Anterior cingulate cortex (tissue), 58 donors: ENCODE measurements at places on chromosomes 13 and 19.
A peak's percentile ranks its signal among the peaks of the same experiment; 100 is the strongest.

GRCh38 chr19:32324631-32325285, 20.7 kb upstream of the ZNF507 start:
- no peak for DNase-seq

DNA sequence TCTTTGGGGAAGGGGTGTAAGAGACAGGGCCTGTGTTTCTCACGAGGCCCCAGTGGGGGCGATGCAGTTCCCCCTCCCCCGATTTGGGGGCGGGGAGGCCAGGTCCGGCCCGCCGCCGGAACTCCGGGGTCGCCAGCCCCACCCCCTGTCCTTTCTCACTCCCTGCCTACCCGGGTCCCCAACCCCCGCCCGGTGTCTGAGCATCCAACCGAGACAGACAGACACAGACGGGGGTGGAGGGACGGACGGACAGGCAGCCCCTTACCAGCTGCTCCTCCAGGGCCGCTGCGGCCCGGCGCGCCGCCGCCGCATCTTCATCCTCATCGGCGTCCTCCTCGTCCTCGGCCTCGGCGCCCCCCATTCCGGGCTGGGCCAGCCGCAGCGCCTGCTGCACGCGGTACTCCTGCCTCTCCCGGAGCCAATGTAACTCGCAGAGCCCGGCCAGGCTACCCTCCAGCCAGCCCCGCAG, 397 bp downstream of the DACT3 start:
- no peak for DNase-seq

DNA sequence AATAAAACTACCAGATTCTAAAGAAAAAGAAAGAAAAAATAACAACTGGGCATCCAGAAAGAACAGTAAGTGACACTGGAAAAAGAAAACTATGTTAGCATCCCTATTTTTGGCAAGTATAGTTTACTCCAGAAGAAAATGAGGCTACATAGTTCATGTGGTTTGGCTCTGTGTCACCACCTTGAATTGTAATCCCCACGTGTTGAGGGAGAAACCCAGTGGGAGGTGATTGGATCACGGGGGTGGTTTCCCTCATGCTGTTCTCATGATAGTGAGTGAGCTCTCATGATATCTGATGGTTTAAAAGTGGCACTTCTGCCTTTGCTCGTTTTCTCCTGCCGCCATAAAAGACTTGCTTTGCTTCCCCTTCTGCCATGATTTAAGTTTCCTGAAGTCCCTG, 76.9 kb downstream of the ITGBL1 start:
- no peak for DNase-seq

GRCh38 chr13:48265217-48265815, 32.3 kb downstream of the ITM2B start:
- DNase-seq = no peak

- DNase-seq = no peak
Observed at GRCh38 chr13:73625562-73626339, 508.5 kb downstream of the KLF12 start.

- DNase-seq = no peak
Observed at GRCh38 chr13:112071723-112072533, 5.0 kb downstream of the SOX1 start.

GRCh38 chr13:99959540-99960230, 11.9 kb downstream of the ZIC5 start:
- peak; percentile 69 for DNase-seq

DNA sequence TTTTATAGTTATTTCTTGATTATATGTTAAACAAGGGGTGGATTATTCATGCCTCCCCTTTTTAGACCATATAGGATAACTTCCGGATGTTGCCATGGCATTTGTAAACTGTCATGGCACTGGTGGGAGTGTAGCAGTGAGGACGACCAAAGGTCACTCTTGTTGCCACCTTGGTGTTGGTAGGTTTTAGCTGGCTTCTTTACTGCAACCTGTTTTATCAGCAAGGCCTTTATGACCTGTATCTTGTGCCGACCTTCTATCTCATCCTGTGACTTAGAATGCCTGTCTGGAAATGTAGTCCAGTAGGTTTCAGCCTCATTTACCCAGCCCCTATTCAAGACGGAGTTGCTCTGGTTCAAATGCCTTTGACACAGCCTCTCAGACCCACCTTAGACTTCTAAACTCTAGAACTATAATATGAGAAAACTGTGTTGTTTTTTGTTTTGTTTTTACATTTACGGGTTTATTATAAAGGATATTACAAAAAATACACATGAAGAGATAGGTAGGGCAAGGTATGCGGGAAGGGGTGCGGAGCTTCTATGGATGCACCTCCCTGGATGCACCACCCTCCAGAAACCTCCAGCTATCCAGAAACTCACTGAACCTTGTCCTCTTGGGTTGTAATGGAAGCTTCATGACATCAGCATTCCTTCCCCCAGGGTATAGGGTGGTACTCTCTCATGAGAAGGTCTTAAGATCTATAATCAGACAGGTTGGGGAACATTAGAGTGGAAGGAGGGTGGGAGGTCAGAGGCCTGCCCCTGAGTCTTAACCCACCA, 15.8 kb upstream of the SPRYD7 start:
- no peak for DNase-seq

DNA sequence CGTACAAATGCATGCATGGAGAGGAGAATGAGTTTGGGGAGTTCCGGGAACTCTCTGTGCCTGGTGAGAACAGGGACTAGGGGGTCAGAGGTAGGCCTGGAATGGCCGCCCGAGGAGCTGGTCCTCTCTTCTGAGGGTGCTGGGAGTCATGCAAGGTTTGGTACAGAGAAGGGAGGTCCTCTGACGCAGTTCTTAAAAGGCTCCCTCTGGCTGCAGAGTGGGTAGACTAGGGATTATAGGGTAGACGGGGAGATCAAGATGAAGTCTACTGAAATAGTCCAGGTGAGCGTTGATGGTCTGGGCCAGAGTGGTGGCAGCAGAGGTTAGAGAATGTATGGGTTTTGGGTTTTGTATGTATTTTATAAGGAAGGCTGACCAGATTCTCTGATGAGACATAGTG, 796 bp downstream of the ZNF304 start:
- no peak for DNase-seq

GRCh38 chr13:76929320-76929719, 19.0 kb upstream of the ACOD1 start:
- no peak for DNase-seq

DNA sequence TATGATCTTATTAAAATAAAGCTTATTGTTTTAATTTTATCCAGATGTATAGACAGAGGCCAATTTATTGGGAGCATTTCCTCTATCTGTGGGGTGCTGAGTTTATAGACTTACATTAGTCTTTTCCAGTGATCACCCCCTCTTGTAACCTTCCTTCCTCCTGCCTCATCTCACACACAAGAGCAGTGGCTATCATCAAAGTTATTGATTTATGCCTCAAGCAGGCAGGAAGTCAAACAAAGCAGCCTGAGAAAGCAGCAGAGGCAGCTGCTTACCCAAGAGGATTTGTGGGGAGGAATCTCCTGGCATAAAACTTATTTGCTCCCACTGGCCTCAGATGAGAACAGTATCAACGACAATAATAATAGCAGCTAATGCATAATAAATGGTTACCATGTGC, 26.3 kb upstream of the DCLK1 start:
- DNase-seq = no peak

- no peak for DNase-seq
Observed at GRCh38 chr13:97448503-97449251, 14.7 kb downstream of the RAP2A start.

DNA sequence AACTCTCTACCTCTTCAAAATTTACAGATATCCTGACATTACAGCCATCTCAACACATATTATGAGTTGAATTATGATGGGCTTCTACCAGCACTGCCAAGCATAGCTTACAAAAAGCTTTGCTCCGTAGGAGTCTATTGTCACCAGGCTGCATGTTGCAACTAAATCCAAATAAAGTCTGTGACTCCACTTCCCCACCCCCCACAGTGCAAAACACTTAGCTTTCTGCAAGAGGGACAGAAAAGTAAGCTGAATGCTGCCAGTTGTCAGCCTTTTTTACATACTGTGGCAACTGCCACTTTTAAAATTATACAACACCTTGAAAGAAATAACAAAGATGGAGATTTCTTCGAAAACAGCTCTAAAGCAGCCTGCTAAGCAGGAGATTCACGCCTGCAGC, 189.1 kb downstream of the FGF14 start:
- no peak for DNase-seq

DNA sequence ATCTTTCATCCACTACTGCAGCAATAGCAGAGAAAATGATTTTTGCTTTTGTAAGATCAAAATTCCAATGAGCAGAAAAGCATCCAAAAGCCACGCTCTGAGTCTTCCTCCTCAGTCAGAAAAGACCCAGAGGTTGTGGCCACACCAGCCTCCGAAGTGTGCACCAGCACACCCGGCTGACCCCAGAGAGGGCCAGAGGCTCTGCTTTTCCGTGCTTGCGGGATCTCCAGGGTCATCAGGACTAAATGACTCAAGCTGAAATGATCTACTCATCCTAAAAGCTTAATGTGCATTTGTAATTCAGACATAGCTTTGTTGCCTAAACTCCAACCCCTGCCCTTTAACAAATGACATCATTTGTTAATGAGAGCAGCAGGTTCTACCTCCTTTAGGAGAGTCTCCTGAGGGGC, 16.5 kb downstream of the RXFP2 start:
- DNase-seq = no peak

DNA sequence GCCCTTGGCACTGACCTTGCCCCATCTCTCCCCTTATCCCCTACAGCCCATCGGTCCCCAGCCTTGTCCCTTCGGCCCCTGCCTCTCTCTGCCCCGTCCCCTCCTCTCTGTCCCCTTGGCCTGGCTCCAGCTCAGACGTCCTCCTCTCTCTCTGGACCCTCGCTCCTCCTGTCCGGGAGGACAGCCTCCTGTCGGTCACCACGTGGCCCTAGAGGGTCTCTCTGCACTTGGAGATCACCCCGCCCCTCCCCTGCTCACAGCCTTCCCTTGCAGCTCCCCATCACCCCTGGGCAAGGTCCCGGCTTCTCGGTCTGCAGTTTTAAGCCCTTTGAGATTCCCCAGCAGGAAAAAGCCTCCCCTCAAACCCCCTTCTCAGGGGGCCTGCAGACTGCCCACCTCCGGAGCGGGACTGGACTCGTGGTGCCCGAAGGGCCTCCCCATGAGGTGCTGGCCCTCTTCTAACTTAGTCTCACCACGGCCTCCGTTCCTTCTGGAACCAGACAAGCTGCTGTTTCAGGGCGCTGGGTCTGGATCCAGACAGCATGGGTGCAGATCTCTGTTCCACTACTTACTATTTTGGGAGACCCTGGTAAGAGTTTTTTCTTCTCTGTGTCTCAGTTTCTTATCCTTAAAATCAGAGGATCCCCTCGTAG, 3.3 kb upstream of the KLK15 start:
- DNase-seq = no peak

GRCh38 chr19:39745643-39746042, 7.8 kb upstream of the CLC start:
- no peak for DNase-seq

DNA sequence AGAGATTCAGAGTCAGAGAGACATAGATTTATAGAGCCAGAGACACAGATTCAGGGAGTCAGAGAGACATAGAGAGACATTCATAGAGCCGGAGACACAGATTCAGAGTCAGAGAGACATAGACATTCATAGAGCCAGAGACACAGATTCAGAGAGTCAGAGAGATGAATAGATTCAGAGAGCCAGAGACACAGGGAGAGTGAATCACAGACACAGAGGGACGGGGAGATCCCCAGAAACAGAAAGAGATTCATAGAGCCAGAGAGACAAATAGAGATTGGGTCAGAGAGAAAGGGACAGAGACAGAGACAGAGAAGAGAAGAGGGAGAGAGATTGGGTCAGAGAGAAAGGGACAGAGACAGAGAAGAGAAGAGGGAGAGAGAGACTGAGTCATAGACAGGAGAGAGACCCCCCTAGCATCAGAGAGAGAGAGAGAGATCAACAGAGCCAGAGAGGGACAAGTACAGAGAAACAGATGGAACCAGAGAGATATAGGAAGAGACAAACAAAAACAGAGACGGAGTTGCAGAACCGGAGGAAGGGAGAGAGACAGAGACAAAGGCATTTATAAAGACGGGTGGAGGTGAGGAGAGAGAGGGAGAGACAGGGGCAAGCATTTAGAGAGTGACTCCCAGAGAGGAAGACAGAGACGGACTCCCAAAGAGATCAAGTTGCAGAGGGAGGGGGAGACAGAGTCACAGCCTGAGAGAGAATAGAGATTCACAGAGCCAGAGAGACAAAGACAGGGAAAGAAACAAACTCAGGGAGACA, 1.1 kb upstream of the PRKCG start:
- no peak for DNase-seq

GRCh38 chr19:14432791-14433553, at the start of gene PKN1:
Gene PKN1, plus strand, starts transcription at chr19:14433306. Its CDS starts 216 bp downstream, at chr19:14433522.
- DNase-seq = no peak

DNA sequence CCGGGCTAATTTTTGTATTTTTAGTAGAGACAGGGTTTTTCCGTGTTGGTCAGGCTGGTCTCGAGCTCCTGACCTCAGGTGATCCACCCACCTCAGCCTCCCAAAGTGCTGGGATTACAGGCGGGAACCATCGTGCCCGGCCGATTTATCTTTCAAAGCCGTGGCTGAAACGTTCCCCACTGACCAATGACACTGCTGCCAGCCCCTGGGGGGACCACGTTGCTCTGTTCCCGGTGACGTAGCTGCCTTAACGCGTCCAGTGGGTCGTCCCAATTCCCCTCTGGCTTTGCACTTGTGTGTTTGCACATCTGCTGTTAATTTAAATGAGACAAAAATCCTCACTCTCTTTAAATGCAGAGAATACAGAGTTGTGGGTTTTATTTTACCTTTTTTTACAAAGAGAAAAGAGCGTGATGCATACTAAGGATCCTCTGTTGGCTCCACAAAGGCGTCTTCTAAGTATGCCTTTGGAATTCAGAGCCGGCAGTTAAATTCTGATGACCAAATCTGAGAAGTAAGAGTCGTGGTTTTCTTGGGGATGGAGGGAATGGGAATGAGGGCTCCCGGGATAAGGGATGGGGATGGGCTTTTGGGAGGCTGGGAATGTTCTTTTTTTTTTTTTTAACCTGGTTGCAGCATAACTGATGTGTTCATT, 18.6 kb upstream of the LMTK3 start:
- DNase-seq = no peak

GRCh38 chr13:23680845-23681669, 110.8 kb downstream of the TNFRSF19 start:
- DNase-seq = no peak

GRCh38 chr13:73767747-73768315, 366.4 kb downstream of the KLF12 start:
- no peak for DNase-seq

GRCh38 chr19:10422046-10422461, 1.7 kb downstream of the PDE4A start:
- DNase-seq = no peak

GRCh38 chr13:44637581-44637980, 61.5 kb upstream of the TSC22D1 start:
- no peak for DNase-seq
